GM18507 (cell line): ENCODE measurements at places on chromosomes 5 and 9.

DNA sequence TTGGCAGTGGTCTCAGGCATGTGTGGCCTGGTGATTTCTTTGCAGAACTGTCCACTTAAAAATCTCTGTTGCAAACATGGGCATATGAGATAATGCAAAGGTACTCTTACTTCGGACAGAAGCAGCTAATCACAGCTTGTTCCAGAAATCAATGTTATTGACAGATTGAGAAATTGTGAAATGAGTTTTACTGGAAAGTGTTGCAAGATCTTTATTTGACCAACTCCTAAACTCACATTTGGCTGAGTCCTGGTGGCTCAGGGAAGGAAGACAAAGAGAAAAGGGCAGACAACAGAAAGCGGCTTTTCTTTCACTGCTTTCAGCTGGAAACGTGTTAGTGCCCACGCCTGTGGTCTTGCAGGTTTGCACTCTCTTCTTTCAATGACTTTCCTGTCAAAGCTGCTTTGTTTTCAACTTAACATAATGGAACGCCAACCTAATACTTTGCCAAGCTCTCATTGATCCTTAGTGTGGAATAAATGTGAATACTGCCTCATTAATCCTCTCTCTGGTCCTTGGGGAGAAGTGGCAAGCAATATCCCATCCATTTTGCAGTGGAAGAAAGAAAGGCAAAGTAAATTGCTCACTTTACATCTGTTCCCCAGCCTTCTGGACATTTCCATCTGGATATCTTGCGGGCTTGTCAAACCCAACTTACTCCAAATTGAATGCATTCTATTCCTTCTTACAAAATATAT, 586.4 kb downstream of the LRRC70 start:
- no peak for DNase-seq

- DNase-seq: no peak
Measured at GRCh38 chr9:90642570-90643539, at the start of gene DIRAS2. TSS of gene DIRAS2 (minus strand) at chr9:90642824. CDS start at chr9:90613827, 28,997 bp downstream.

- no peak for DNase-seq
Measured at GRCh38 chr5:176355400-176356178, 6.0 kb downstream of the KIAA1191 start.

DNA sequence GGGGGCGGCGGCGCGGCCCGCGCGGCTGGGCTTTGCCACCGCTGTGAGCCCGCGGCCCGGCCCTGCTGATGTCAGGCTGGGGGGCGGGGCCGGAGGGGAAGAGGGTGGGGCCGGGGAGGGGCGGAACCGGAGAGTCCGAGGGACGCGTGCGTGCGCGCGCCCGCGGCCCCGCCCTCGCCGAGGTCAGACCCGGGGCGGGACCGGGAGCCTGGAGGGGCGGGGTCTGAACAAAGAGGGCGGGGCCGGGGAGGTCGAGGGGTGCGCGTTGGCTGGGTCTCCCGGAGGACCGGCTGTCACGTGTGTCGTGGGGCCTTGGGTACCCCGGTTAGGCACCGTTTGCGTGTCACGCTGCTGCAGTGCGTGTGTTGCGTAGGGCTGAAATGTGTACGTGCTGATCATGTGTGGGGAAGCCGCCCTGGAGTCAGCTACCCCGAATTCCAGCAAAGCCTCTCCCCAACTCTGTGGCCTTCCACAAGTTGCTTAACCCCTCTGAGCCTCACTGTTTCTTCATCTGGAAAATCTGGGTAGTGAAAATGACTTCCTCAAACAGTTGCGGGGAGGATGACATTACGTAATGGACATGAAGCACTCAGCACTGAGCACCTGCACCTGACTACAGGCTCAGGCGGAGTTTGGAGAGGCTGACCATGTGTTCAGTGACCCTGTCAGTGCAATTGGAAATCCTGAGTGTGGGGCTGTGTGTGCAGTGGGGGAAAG, at the start of gene RALGDS:
Gene RALGDS (minus strand): TSS at position 43 of the 717 bp plus-strand sequence. CDS start 86 bp downstream, outside the sequence.
- DNase-seq: peak; percentile 85

GRCh38 chr5:38758774-38759600, 86.8 kb upstream of the OSMR start:
- DNase-seq: no peak

DNA sequence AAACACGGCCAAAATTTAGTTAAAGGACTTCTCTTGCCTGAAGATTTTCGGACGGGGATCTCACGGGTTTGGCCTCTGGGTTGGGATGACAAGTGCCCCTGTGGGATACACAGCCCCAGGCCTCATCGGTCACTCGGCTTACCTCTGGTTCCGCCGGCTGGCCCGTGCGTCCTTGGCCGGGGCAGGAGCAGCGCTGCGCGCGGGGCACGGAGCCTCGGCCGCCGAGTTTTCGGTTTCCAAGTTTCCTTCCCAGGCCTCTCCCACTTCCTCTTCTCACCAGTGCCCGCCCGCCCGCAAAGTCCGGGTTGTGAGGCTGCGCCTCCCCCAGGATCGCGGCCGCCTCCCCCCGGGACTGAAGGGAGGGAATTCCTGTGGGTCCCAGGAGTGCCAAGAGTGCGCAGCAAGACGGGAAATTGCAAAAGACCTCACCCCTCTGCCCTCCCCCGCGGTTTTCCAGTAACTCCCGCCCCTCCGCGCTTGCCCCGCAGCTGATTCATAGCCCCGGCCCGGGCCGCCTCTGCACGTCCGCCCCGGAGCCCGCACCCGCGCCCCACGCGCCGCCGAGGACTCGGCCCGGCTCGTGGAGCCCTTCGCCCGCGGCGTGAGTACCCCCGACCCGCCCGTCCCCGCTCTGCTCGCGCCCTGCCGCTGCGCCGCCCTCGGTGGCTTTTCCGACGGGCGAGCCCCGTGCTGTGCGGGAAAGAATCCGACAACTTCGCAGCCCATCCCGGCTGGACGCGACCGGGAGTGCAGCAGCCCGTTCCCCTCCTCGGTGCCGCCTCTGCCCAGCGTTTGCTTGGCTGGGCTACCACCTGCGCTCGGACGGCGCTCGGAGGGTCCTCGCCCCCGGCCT, at the start of gene OSMR:
Gene OSMR (plus strand): TSS at position 487 of the 853 bp plus-strand sequence. CDS start 23,033 bp downstream, outside the sequence.
- DNase-seq: no peak

DNA sequence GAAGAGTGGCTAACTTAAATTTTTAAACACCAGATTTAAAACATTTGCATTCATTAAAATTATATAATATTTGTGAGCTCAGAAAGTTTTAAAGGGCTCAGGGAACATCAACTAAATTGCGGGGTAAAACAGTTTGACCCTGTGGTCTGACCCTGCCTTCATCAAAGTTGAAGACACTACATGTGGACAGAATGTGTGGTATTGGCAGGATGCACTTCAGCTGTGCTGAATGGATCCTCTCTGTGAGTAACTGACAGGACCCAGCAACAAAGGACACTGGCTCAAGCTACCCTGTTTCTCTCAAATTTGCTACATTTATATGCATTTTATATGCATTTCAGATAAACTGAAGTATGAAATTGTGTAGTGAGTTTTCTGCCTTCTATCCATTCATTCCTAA, 288.5 kb downstream of the ZNF608 start:
- no peak for DNase-seq

DNA sequence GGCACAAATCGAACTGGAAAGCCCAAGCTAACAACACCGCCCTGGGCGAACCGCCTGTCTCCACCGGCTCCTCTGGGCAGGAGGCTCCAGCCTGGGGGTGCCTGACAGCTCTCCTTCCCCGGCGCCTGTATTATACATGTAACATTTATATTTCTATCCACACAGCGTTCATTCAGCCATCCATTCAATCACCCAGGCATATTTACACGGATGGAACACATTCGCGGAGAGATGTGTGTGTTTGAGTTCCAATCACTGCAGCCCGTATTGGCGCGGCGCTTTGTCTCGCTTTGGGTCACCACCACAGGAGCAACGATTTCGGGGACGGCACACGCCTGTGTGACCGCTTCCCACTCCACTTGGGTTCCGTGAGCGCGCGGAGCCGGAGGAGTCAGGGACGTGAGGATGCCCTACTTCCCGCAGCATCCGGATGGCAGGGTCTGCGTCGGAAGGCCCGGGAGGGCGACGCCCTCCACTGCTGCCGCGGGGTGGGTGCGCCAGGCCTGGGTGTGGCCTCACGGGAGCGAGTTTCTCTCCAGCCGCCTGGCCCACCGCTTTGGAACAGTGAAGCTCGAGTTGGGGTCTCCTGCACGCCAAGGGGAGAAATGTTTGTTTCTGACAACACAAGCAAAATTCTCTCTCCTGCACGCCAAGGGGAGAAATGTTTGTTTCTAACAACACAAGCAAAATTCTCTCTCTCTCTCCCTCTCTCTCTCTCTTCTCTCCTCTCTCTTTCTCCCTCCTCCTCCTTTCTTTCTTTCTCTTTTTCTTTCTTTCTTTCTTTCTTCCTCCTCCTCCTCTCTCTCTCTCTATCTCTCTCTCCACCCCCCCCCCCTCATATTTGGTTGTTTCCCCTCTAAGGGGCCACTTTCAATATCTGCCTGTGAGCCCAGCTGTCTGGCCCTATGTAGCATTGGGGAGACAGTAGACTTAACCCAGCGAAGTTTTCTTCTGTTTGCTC, 1.1 kb upstream of the SV2C start:
- no peak for DNase-seq

GRCh38 chr5:54739371-54739770, 221.8 kb downstream of the SNX18 start:
- DNase-seq: no peak

GRCh38 chr9:96130970-96131369, 171.0 kb downstream of the HSD17B3 start:
- DNase-seq: no peak

DNA sequence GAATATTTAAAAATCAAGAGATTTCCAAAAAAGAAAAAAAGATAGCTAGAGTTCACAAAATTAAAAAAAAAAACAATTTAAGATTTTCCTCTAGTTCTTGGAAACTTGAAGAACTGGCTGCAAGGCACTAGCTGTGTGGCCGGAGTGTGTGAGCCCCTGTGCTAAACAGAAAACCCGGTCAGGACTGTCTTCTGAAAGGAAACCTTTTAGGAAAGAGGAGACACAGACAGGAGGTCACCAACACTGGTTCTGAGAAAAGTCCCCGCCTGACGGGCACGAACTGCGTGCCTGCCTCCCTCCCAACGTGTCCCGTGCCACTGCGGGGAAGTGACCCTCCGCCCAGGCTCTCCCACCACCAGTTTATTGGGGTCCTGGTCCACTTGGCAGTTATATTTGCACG, 15.2 kb downstream of the TTF1 start:
- no peak for DNase-seq

DNA sequence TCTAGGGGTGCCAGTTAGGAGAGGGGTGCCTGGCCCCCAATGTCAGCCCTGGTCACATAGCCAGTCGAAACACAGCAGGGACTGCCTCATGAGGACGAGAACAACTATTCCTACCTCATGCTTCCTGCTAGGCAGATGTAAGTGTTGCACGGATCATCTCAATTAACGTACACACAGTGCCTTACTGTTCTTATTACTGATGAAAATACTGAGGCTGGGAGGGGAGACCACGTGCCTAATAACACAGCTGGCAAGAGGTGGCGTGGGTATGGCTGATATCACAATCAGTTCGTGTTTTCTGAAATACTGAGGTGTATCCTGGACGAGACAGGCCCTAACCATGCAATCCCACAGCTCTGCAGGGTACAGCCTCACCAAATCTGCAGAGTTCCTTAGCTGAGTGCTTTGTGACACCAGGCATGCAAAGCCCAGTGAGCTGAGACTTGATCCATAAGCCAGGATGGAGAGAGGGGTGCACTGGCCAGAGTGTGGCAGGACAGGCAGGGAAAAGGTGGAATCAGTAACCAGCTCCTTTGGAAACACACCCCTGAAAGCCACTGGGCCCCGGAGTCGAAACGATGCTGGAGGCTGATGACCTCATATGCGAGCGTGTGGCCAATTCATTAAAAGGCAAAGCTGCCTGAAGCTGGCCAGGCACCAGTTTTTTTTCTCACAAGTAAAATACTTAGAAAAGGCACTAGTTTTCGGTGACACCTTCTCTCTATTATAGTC, 63.9 kb downstream of the PRRT1B start:
- no peak for DNase-seq
